Small intestine (tissue), 16 donors: ENCODE measurements at places on chromosomes 5 and 9. TPM values are rescaled to one million over a fixed set of nuclear protein-coding genes. Genes with fewer than 3 reads are reported as not detected.

Gene SPATA31D4
- polyA plus RNA-seq: not detected

Gene FBP2
- 1.1 TPM for polyA plus RNA-seq

Gene OR13C8
- polyA plus RNA-seq: not detected

Gene RFK
- polyA plus RNA-seq: 48.3 TPM

DNA sequence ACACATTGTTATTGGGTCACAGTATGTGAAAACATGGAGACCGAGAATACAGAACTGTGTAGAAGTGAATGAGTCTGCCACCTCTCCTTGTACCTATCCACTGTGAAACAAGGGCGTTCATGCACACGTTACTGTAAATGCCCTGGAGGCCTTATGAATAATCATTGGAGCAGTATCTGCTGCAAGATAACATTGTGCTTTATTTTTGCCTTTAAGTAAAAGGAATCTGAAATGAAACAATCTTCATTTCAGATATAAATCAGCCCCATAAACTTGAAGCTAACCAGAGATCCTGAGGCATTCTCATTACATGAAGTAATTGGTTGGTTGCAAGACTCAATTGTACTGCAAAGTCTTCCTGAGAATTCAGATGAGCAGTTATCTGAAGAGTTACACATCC lies 419.6 kb downstream of the KDM4C start:
- H3K36me3 ChIP-seq: peaks cover 23% of the 10 kb centered on the region
- no peak for DNase-seq
- H3K4me1 ChIP-seq: no peaks in the 10 kb centered on the region
- H3K27me3 ChIP-seq: no peaks in the 10 kb centered on the region
- H3K4me3 ChIP-seq: no peak overlapping the region

DNA sequence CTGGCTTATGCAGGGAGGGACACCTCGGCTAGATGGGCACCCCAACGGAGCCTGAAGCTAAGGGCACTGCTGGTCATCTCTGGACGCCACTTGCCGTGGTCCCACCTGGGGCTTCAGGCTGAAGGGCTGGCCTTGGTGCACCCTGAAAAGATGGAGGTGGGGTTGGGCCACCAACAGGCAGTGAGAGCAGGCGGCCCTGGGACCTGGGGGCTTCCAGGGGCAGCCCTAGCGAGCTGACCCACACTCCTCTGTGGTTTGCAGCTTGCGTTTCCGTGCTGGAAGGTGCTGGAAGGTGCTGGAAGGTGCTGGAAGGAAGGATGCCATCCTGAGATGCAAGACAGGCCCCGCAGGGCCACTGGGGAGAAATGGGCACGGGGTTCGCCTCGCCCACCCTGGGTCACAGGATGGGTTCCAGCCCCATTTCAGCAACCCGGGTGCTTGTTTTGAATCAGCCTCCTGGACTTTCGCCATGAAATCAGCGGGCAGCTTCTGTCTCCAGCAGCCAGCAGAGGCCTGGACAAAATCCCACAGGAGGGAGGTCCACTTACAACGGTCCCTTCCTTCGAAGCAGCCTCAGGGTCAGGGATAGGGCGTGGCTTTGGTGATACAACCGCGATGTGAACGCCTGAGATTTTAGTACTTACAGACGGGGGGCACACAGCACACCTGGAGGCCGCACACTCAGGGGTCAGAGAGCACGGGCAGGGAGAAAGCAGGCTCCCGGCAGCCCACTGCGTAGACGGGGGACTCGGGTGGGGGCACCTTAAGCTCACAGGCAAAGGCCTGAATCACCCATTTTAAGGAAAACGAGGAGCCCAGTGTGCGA lies 303.1 kb upstream of the IRX4 start:
- H3K36me3 ChIP-seq: no peaks in the 10 kb centered on the region
- no peaks in the 10 kb centered on the region for H3K4me1 ChIP-seq
- DNase-seq: no peak
- H3K27ac ChIP-seq: no peak overlapping the region
- no peak overlapping the region for H3K4me3 ChIP-seq
- no peaks in the 10 kb centered on the region for H3K27me3 ChIP-seq

- H3K4me3 ChIP-seq: no peak overlapping the region
- H3K4me1 ChIP-seq: no peaks in the 10 kb centered on the region
- no peak overlapping the region for H3K27ac ChIP-seq
- H3K36me3 ChIP-seq: no peaks in the 10 kb centered on the region
- H3K27me3 ChIP-seq: no peaks in the 10 kb centered on the region
Observed at GRCh38 chr5:90170261-90170660, 239.3 kb downstream of the CETN3 start.

DNA sequence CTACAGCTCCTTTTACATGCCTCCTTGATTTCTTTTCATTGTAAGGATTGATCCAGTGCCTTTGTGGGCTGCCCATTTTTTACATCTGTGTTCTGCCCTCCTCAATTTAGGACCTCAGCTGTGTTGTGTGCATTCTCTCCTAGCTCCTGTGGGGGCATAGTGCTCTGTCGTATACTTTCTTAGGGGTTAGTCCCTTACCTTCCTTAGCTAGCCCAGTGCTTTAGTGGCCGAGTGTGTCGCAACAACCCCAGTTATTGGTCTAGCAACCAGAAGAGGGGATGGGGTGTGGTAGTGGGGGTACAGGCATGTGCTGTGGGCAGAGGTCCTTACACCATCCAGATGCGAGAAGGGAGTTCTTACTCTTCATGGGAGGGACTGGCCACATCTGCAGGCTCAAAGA lies 12.1 kb downstream of the MTRR start:
- H3K27me3 ChIP-seq: no peaks in the 10 kb centered on the region
- H3K36me3 ChIP-seq: peaks cover 40% of the 10 kb centered on the region
- no peak overlapping the region for H3K4me3 ChIP-seq
- H3K4me1 ChIP-seq: peaks cover 15% of the 10 kb centered on the region
- no peak overlapping the region for H3K27ac ChIP-seq

DNA sequence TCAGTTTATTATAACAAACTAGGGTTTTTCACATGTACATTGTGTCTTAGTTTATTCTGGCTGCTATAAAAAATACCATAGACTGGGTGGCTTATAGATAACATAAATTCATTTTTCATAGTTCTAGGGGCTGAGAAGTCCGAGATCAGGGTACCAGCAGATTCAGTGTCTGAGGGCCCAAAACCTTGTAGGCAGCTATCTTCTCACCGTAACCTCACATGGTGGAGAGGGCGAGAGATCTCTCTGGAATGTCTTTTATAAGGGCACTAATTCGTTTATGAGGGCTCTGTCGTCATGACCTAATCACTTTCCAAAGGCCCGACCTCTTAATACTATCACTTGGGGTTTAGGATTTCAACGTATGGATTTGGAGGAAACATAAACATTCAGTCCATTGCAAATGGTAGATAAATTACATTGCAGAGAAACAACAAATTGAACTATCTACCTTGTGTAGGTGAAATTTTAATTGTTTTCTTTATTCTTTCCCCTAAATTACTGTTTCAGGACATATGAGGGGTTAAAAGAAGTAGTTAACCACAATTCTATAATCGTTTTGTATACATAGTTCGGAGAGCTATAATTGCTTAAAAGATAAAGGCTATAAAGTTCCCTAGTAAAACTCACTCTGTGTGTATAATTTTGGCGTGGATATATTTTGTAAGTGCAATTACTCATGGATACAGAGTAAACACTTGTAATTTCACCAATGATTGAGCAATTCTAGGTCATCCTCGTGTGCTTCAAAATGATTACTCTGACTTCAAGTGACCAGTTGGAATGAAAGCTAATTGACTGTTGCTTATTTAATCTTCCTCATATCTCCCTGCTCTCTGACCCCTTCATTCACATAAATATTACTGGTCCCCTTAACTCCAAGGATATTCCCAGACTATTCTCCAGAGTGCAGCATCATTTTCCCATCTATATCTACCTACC lies 247.5 kb upstream of the TMEM161B start:
- no peak overlapping the region for H3K4me3 ChIP-seq
- H3K36me3 ChIP-seq: no peaks in the 10 kb centered on the region
- H3K27me3 ChIP-seq: no peaks in the 10 kb centered on the region
- DNase-seq: peak; percentile 68
- no peak overlapping the region for H3K27ac ChIP-seq
- no peaks in the 10 kb centered on the region for H3K4me1 ChIP-seq

DNA sequence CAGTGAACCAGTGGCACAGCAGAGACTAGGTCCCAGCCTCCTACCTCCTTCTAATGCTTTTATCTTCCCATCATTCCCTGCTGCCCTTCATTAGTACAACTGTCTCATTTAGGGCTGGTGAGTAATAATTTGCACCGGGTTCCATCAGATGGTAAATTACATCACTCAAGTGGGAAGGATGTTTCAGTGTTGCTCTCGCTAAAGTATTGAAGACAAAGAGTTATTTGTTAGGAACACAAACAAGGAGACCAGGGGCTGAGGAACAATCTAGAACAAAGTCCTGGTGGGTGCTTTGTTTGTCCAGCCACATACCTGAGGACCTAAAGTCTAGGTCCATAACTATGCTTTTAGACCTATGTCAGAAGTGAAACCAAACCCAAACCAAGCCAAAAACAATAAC lies 52.4 kb downstream of the SEC61B start:
- H3K4me1 ChIP-seq: no peaks in the 10 kb centered on the region
- no peaks in the 10 kb centered on the region for H3K36me3 ChIP-seq
- H3K4me3 ChIP-seq: no peak overlapping the region
- no peak for DNase-seq

DNA sequence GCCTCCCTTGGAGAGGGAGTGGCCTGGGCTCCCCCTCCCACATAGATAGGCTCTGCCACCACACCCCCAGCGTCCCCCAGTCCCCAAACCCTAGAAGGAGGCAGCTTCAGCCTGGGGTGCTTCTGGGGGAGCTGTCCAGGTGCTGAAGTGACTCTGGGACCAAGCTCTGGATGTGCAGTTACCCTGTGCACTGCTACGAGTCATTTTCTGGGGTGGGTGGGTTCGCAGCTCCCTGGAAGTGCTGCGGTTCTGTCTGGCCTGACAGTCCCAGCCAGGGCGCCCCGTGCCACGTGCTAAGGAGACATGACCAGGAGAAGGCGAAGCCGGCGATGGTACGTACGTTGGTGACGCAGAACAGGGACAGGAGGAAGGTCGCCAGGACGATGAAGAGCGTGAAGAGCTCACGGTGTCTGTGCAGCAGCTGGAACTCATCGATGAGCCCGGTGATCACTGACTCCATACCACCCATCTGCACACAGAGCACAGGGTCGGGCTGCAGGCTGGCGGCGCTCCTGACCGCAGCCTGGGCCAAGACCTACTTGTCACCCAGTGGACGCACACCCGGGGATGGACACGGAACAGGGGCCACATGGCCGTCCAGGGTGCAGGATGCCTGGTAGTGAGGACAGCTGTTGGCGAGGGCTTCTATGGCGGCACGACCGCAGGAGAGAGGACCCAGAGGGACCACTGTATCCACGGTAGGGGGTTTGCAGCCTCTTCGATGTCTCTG lies 35.7 kb downstream of the SLC6A3 start:
- no peaks in the 10 kb centered on the region for H3K36me3 ChIP-seq
- DNase-seq: peak; percentile 42
- H3K27me3 ChIP-seq: no peaks in the 10 kb centered on the region
- no peak overlapping the region for H3K27ac ChIP-seq
- no peak overlapping the region for H3K4me3 ChIP-seq

DNA sequence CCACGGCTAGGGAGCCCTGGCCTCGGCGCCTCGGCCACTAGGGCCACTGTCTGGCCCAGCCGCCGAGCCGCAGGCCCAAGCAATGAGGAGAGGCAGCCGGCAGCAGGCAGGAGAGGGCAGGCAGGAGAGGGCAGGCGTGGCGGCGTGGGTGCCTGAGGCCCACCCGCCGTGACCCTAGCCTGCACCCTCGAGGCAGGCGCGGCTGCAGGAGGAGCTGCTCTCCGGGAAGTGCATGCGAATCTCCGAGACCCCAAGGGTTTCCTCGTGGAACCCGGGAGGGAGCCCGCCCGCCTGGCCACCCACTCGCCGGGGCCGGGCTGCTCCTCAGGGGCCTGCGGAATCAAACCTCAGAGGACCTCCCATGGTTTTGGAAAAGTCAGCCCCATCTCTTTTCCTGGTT lies 9.3 kb downstream of the GRIN1 start:
- H3K4me1 ChIP-seq: no peaks in the 10 kb centered on the region
- DNase-seq: no peak
- H3K27me3 ChIP-seq: peaks cover 42% of the 10 kb centered on the region
- no peak overlapping the region for H3K4me3 ChIP-seq
- H3K36me3 ChIP-seq: no peaks in the 10 kb centered on the region

GRCh38 chr5:89946916-89947315 lies 462.6 kb downstream of the CETN3 start:
- H3K4me3 ChIP-seq: no peak overlapping the region
- no peak for DNase-seq
- H3K27me3 ChIP-seq: no peaks in the 10 kb centered on the region
- no peaks in the 10 kb centered on the region for H3K4me1 ChIP-seq
- H3K27ac ChIP-seq: no peak overlapping the region

- no peak overlapping the region for H3K27ac ChIP-seq
- no peaks in the 10 kb centered on the region for H3K36me3 ChIP-seq
- H3K4me1 ChIP-seq: no peaks in the 10 kb centered on the region
- no peaks in the 10 kb centered on the region for H3K27me3 ChIP-seq
- DNase-seq: no peak
Observed at GRCh38 chr9:96612966-96613589, 6.6 kb downstream of the CDC14B start.

DNA sequence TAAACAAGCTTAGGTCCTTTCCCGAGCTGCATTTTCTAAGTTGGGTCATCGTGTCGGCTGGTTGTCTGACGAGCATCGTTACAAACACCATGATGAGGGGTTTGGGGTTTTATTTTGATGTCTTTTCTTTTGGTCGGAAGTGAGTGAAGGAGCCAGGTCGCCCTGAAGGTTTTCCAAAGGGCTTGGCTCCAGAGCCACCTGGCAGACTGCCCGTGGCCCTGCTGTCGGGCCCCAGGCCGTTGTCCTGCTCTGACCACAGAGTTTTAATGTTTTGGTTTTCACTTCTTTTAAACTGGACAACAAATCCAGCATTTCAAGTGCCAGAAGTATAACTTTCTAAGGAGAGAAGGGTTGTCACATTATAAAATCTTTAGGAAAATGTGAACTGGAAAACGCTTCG lies 42.3 kb downstream of the TENT4A start:
- H3K4me3 ChIP-seq: no peak overlapping the region
- H3K27me3 ChIP-seq: no peaks in the 10 kb centered on the region
- H3K27ac ChIP-seq: no peak overlapping the region
- no peaks in the 10 kb centered on the region for H3K4me1 ChIP-seq
- DNase-seq: no peak

- H3K4me3 ChIP-seq: no peak overlapping the region
- no peak overlapping the region for H3K27ac ChIP-seq
- no peaks in the 10 kb centered on the region for H3K4me1 ChIP-seq
- no peaks in the 10 kb centered on the region for H3K36me3 ChIP-seq
- no peaks in the 10 kb centered on the region for H3K27me3 ChIP-seq
- no peak for DNase-seq
Observed at GRCh38 chr5:147051193-147051592, 172.6 kb upstream of the PPP2R2B start.
